ENCODE measurements at places on chromosomes 5 and 9.
A peak's percentile ranks its signal among the peaks of the same experiment; 100 is the strongest.

GRCh38 chr9:112121633-112122032, 53.5 kb downstream of the SUSD1 start:
- DNase-seq: no peak

GRCh38 chr5:107857785-107858184, 187.0 kb upstream of the EFNA5 start:
- no peak for DNase-seq

DNA sequence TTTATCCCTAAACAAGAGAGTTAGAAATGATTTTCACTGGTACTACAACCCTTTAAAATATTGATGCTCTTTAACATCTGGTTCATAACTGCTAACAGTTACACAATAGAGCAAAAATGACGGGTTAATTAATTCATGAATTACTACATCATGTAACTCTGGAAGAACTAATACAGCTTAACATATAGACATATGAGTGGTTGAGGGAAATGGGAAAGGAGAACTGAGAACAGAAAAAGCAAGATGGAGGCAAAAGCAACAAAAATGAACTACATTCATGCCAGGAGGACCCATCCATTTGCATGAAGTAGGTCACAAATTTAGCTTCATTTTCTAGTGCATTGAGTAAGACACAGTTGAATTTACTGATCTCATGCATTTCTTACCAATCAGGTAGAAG, 61.8 kb downstream of the C9 start:
- no peak for DNase-seq

- no peak for DNase-seq
Observed at GRCh38 chr5:158801893-158802292, 297.8 kb downstream of the EBF1 start.

DNA sequence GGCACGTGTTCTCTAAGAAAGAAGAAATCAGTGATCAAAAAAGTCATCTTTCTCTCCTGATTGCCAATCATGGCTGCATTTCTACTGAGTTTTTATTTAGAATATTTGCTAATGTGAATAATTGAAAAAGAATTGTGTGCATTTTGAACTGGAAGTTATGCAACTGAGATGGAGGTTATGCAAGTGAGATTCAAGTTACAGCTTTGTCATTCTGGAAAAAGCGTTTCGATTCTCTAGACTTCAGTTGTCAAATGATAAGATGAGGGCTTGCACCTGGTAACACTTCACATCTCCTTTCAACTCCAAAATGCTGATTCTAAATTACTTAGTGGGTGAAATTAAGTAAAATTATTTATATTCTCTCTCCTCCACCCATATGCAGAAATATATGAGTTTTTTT, 36.4 kb downstream of the C6 start:
- DNase-seq: peak; percentile 85

GRCh38 chr9:95085861-95086563, 231.5 kb downstream of the FANCC start:
- DNase-seq: no peak

- peak; percentile 57 for DNase-seq
Observed at GRCh38 chr9:30967476-30967875, 1417.0 kb upstream of the ACO1 start.

DNA sequence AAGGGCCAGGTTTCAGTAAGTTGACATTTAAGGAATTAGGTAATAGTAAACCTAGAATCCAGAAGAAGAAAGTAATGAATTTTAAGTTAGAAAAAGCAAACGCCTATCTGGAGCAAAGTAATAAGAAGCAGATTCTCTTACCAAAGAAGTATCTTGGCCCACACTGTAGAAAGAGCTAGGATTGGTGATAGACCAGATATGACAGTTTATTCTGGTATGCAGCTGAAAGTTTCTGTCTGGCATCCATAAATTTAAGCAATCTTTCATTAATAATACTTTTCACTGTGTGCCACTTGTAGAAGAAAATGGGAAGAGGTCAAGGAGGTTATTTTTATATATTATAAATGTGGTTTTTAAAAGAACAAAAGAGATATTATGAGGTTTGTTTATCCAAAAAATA, 3.0 kb downstream of the RECK start:
- DNase-seq: peak; percentile 64

DNA sequence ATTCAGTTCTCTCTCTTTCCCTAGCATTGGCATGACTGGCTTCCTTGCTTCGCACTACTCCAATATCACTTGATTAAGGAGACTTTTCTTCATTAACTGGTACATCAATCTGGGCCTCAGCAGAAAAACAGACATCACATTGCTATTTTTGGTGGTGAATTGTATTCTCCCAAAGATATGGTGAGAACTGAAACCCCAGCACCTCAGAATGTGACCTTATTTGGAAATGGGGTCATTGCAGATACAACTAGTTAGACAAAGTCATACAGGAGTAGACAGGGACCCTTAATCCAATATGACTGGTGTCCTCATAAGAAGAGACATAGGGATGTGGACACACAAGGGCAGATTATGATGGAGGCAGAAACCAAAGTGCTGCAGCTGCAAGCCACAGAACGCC, 7.5 kb upstream of the RAD23B start:
- DNase-seq: no peak

DNA sequence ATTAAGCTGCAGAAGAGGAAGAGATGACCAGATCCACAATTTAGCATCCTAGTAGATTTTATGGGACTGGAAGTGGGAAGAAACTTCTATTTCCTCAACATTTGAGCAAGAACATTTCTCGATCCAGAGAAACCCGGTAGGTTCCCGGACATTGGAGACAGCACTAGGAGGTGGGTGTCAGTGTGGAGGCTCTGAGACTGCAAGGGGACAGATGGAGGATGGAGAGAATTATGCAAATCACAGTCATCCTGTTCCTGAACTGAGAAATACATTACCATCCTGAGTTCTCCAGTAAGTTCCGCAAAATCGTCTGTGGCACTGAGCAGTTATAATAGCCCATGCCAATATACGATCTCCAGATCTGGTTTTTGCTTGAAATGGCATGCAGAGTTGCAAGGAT, 25.6 kb downstream of the GLDC start:
- no peak for DNase-seq

GRCh38 chr5:55692509-55692908, 19.6 kb downstream of the SLC38A9 start:
- DNase-seq: no peak

GRCh38 chr5:42721484-42721883, 35.1 kb upstream of the CCDC152 start:
- no peak for DNase-seq

GRCh38 chr9:7033076-7034045, 275.6 kb downstream of the KDM4C start:
- DNase-seq: no peak

DNA sequence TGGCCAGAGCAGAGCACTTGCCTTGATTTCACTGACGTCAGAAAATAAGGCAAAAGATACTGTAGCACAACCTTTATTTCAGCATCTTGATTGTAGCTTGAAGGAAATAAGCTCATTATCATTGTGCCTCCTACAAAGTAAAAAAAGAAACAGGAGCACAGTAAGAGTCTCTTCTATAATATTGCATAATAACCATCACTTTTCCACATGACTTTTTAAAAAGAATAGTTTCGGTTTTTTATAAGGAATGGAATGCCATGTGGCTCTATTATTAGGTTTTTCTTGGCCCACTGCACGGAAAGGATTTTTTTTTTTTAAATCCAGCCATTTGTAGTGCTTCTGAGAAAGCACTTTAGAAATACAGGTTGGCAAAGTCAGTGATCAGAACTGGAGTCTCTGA, 655.3 kb downstream of the LRRC70 start:
- DNase-seq: peak; percentile 58

All from choroid plexus epithelial cell (primary cell).